ENCODE measurements at places on chromosomes 7 and 10.

GRCh38 chr7:98352621-98353020, 48.3 kb downstream of the BAIAP2L1 start:
- DNase-seq: no peak

- DNase-seq: no peak
Measured at GRCh38 chr10:127345231-127345965, 149.0 kb upstream of the INSYN2A start.

DNA sequence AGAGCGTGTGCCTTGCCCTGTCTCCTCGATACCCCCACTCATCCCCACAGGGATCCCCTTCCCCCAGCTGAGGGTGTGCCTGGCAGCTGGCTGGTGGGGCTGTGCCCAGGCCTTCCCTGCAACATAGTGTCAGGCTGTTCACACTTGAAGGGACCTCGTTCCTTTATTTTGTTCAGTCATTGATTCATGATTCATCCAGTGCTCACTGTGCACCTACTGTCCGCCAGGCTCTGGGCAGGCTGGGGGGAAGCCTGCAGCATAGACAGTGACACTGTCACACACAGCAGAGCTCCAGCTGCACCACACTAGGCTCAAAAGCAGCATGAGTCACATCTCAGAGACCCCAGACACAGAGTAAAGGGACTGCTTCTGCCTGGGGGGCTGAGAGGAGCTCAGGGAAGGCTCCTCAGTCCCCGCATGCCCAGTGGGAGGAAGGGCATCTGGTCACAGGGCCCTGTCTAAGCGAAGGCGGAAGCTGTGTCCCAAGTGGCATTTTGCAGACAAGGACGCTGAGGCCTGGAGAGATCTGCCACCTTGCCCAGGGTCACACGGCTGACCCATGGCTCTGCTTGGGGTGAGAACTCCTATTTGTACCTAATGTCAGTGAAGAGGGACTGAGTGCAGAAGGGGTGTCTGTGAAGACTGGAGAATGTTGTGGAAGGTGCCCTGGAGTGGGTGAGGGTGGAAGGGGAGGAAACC, 27.9 kb downstream of the CDH23 start:
- DNase-seq: no peak

- DNase-seq: no peak
Measured at GRCh38 chr7:77587272-77587671, 50.2 kb downstream of the PTPN12 start.

GRCh38 chr7:55104712-55105433, 86.1 kb downstream of the EGFR start:
- DNase-seq: no peak

DNA sequence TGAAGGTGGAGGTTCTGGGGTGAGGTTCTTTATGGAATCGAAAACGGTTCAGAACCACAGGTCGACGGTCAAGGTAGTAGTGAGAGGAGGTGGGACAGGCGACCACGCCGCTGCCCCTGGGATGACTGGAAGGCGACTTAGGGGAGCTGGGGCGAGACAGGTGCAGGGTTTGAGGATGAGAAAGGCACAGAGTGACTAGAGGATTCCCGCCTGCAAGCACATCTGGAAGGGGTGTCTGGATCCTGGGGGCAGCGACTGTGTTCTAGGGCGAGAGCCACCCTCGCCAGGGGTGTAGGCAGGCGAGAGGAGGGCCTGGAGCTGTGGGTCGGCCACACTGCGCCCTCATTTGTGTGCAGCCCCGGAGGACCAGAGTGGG, 468 bp upstream of the IRF5 start:
- no peak for DNase-seq

- DNase-seq: no peak
Measured at GRCh38 chr7:10662491-10662890, 311.2 kb upstream of the PHF14 start.

DNA sequence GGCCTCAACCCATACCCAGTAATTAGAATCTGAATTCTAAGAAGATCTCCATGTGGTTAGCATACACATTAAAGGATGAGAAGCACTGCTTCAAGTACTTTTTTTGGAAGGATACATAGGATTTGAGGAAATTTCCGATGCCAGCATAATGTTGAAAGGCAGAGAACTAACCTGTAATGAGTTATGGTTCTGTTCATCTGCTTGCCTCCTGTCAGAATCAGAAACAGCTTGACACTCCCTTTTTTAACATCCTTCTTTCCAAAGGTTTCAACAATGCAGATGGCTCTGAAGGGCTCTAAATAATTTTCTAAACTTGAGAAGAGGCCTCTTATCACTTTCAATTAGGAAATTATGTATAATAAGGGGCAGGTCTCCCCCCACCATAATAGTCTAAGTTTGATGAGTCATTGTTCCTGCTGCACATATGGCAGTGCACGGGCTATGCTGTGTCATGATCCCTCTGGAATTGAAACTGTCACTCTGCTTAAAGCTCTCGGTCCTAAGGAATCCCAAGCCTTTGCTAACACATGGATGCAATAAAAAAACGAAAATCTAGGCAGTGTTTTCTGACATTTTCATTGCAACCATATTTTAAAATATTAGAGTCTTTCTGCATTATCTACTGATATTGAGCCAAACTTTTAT, 291.2 kb upstream of the FZD1 start:
- DNase-seq: peak; percentile 75

DNA sequence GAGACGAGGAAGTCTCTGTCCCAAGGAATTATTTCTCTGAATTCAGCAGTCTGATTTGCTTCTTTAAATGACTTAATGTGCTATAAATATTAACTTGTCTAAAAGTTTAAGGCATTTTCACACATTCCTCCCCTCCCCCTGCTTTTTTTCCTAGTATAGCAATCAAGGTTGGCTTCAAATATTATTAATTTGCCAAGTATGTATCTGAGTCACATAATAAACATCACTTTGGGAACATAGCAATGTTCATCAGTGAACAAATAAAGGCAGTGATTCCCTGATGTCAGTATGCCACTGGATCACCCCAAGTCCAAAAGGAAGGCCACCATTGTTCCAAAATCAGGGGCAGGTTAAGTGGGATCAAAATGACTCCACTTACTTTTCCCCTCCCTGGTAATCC, 40.5 kb downstream of the PDE6C start:
- no peak for DNase-seq

- DNase-seq: no peak
Measured at GRCh38 chr10:6699336-6699735, 119.3 kb upstream of the PRKCQ start.

DNA sequence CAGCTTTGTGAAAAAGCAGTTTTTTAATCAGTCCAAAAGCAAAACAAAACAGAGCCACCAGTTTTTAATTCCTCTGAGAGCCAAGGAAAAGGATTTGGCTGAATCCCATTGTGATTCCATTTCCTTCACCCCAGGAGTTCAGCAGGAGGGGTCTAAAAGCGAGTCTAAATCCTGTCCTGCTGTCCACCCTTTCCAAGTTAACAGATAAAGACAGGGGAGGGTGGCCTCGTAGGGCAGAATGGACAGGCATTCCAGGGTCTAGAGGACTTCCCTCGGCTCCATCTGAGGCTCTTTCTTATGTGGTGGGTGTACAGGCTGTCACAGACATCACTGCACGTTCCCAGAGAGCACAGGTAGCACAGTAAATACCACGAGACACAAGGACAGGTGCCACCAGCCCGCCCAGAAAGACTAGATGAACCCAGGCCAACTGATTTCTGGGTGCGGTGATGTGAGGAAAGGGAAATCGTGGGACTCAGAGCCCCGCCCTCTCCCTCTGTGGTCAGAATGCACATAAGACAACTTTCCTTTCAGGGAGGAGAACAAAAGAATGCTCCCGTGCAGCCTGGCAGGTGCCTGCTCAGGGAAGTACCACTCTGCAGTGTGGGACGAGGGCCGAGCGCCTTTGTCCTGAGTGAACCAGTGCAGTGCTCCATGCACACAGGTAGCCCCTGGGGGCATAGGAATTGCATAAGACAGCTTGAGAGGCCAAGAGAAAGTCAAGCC, 119.7 kb downstream of the ABLIM1 start:
- DNase-seq: no peak

DNA sequence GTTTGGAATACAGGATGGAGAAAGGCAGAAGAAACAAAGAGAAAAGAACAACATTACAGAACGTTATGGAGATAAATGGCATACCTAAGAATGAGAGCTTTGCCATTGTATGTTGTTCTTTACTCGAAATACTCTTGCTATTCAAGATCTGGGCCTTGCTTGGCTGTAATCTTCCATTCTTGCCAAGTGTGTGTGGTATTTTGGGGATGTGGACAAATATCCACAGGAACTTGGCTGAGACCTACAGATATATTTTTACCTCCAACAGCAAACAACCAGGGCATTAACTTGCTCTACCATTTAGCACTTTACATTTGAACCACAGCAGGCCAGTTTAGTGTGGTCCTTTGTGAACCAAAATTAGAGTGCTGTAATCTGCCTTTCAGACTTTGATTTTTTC, 76.3 kb downstream of the DKK1 start:
- DNase-seq: no peak

DNA sequence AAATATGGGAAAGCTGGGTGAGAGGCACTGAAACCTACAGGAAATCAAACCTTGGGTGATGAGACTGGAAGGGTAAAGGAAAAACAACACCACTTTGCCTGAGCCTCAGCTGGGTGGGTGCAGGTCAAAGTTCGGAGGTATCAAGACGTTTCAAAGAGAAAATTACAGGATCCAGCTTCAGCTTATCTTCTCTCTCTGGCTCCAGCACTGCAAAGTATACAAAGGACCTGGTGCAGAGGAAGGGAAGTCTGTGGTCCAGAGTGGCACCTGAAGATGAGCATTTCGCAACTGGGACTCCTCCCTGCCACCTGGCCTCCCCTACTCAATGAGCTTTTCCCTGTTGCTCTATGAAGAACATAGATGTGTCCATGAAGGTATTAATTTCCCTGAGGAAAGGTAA, 6.4 kb upstream of the FXYD4 start:
- DNase-seq: no peak

DNA sequence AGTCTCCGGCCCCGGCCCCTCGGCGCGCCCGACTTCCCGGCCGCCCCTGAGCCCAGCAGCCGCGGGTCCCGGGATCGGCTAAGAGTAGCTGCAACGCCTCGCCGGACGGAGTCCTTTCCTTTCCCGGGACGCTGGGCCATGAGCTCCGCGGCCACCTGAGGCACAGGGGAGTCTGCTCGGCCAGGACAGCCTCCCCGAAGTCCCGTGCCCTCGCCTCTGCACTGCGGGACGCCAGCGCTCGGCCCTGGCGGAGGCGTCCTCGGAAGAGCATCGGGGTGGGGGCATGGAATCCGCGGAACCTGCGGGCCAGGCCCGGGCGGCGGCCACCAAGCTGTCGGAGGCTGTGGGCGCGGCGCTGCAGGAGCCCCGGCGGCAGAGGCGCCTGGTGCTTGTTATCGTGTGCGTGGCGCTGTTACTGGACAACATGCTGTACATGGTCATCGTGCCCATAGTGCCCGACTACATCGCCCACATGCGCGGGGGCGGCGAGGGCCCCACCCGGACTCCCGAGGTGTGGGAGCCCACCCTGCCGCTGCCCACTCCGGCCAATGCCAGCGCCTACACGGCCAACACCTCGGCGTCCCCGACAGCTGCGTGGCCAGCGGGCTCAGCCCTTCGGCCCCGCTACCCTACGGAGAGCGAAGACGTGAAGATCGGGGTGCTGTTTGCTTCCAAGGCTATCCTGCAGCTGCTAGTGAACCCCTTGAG, 502 bp downstream of the SLC18A3 start:
- no peak for DNase-seq

GRCh38 chr7:123624527-123625183, 23.0 kb downstream of the ASB15 start:
- no peak for DNase-seq

DNA sequence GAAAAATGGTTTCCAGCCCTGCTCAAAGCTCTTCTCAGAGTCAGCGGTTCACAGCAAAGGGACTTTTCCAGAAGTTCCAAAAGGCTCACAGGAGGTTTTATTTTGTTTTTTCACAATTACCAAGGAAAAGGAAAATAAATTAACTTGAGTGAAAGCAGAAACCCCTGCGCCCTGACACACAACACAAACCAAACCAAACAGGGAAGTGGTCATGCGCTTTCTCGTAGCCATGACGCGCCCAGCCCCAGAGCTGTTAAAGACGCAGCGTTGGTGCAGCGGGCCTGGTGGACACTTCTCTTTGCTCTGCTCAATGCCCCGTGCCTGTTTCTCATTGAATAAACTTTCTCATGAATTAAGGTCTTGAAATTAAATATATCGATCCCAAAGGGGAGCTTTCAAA, 134.4 kb upstream of the LYZL2 start:
- no peak for DNase-seq

DNA sequence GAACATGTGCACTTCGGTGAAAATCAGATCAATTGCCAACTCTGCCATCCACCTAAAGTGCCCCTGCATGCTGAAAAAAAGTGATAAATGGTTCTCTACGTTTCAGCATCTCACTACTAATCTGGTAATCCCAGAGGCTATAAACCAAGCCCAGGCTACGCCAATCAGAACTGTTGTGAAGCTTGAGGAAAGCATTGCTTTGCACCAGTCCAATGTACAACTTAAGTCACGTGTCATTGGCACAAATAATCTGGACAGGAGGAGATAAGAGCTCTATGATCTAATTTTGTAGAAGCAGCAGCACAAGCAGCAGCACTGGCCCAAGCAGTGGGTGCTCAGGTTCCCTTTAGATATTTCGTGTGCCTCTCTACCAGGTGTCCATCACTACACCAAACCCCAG, 4.4 kb upstream of the EGR2 start:
- DNase-seq: no peak

DNA sequence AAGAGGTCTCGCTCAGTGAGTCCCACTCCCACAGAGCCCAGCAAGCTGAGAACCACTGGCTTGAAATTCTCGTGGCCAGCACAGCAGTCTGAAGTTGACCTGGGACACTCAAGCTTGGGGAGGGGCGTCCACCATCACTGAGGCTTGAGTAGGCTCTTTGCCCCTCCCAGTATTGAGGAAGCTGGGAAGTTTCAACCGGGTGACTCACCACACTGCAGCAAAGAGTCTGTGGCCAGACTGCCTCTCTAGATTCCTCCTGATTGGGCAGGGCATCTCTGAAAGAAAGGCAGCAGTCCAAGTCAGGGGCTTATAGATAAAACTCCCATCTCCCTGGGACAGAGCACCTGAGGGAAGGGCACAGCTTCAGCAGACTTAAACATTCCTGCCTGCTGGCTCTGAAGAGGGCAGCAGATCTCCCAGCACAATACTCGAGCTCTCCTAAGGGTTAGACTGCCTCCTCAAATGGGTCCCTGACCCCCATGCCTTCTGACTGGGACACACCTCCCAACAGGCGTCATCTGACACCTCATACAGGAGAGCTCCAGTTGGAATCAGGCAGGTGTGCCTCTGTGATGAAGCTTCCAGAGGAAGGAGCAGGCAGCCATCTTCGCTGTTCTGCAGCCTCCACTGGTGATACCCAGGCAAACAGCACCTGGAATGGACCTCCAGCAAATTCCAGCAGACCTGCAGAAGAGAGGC, 970.9 kb upstream of the LRRN3 start:
- no peak for DNase-seq

DNA sequence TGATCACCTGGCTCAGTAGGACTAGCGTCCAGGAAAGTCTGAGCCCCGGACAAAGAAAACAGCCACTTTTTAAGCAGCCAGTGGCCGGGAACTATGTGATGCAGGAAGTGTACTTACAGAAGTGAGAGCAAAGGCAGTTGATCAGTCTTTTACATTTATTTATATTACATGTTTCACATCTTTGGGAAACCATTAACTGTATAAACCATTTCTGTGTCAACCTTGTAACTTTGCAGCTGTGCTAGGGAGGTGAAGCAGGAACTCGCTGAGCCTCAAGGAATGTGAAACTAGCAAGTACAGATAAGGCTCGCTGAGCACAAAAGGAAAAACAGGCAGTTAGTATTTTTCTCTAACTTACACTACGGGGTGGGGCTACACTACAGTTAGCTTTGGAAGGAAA, 39.9 kb upstream of the HECW1 start:
- no peak for DNase-seq

GRCh38 chr10:45408421-45409319, 34.7 kb downstream of the ALOX5 start:
- DNase-seq: no peak

Data from NCI-H1694 treated with DMSO at 0.1 percent for 48 hours (cell line).